ENCODE measurements at places on chromosomes 7 and 10. TPM values are rescaled to one million over a fixed set of nuclear protein-coding genes. Genes with fewer than 3 reads are reported as not detected.

The LRRD1 gene
- 0.50 TPM for total RNA-seq

The TDRD1 gene
- not detected for total RNA-seq

The ITGB8 gene
- 15.6 TPM for total RNA-seq

The ASZ1 gene
- not detected for total RNA-seq

The CALD1 gene
- total RNA-seq = 194 TPM

The HGF gene
- 15.1 TPM for total RNA-seq

The ABCB1 gene
- 1.7 TPM for total RNA-seq

The PDSS1 gene
- total RNA-seq = 9.1 TPM

The OR2A12 gene
- not detected for total RNA-seq

The GIMAP1 gene
- not detected for total RNA-seq

GRCh38 chr7:6505685-6506559 lies 45.3 kb downstream of the GRID2IP start:
- peaks cover 8% of the 10 kb centered on the region for H3K4me1 ChIP-seq
- DNase-seq = no peak
- no peaks in the 10 kb centered on the region for H3K36me3 ChIP-seq

GRCh38 chr10:43680035-43680434 lies 31.4 kb upstream of the ZNF32 start:
- H3K27me3 ChIP-seq = peaks cover 32% of the 10 kb centered on the region
- DNase-seq = no peak
- no peak overlapping the region for H3K27ac ChIP-seq
- H3K4me1 ChIP-seq = no peaks in the 10 kb centered on the region
- no peak overlapping the region for H3K4me3 ChIP-seq
- no peaks in the 10 kb centered on the region for H3K36me3 ChIP-seq

- H3K36me3 ChIP-seq = no peaks in the 10 kb centered on the region
- no peak for DNase-seq
- no peaks in the 10 kb centered on the region for H3K4me1 ChIP-seq
- no peak overlapping the region for H3K4me3 ChIP-seq
- H3K27me3 ChIP-seq = no peaks in the 10 kb centered on the region
Observed at GRCh38 chr10:69292459-69292858, 14.2 kb downstream of the HK1 start.

GRCh38 chr10:48745662-48746245 lies 61.1 kb downstream of the WDFY4 start:
- no peak for DNase-seq
- H3K4me3 ChIP-seq = no peak overlapping the region
- no peaks in the 10 kb centered on the region for H3K36me3 ChIP-seq

- H3K4me1 ChIP-seq = peaks cover 2% of the 10 kb centered on the region
- peaks cover 13% of the 10 kb centered on the region for H3K36me3 ChIP-seq
- DNase-seq = no peak
- no peaks in the 10 kb centered on the region for H3K27me3 ChIP-seq
- no peak overlapping the region for H3K4me3 ChIP-seq
- H3K27ac ChIP-seq = no peak overlapping the region
Observed at GRCh38 chr7:2985866-2986265, 57.8 kb downstream of the CARD11 start.

DNA sequence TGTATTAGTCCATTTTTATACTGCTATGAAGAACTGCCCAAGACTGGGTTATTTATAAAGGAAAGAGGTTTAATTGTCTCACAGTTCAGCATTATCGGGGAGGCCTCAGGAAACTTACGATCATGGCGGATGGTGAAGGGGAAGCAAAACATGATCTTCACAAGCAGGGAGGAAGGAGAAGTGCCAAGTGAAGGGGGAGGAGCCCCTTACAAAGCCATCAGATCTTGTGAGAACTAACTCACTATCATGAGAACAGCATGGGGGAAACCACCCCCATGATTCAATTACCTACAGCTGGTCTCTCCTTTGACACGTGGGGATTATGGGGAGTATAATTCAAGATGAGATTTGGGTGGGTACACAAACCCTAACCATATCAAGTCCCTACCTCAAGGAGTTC lies 85.4 kb downstream of the JAZF1 start:
- H3K27me3 ChIP-seq = no peaks in the 10 kb centered on the region
- DNase-seq = no peak
- H3K36me3 ChIP-seq = no peaks in the 10 kb centered on the region
- H3K27ac ChIP-seq = no peak overlapping the region

- no peaks in the 10 kb centered on the region for H3K36me3 ChIP-seq
- no peak overlapping the region for H3K27ac ChIP-seq
- DNase-seq = no peak
- H3K4me3 ChIP-seq = no peak overlapping the region
- no peaks in the 10 kb centered on the region for H3K27me3 ChIP-seq
- peaks cover 28% of the 10 kb centered on the region for H3K4me1 ChIP-seq
Observed at GRCh38 chr10:90403211-90404000, 454.4 kb downstream of the HTR7 start.

DNA sequence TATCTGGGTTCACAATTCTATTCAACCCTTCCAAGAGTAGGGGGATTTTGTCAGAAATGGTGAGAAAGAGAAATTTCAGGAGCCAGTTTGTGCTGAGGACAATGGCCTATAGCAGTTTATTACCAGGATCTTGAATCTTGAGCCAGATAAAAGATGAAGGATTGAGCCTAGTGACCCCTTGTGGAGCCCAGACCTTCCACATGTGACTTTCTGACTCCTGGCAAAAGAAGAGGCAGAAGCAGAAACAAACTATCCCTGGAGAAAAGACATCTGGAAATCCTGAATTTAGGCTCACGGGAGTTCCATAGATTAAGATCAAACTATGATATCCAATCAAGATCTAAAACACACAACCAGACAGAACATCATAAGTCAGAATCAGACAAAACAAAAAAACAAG lies 60.9 kb upstream of the CHRM2 start:
- peaks cover 4% of the 10 kb centered on the region for H3K4me1 ChIP-seq
- H3K27me3 ChIP-seq = no peaks in the 10 kb centered on the region
- no peak overlapping the region for H3K4me3 ChIP-seq
- DNase-seq = no peak
- peaks cover 3% of the 10 kb centered on the region for H3K36me3 ChIP-seq

DNA sequence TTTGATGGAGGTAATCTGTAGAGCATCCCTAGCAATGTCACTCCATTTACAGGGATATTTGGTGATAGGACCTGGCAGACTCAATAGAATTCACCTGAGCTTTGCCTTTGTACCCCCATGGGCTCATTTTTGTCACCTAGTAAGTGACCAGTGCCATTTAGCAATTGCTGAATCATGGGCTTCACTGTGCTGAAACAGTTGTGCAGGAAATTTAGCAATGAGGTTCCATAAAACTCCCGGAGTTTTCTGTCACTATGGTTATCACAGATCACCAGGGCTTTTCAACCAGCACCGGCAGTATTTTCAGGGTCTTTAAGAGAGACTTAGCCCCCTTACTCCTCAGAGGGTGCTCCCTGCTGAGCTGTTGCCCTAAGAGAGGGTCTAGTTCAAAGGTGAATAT lies 40.2 kb downstream of the FAS start:
- H3K27me3 ChIP-seq = peaks cover 4% of the 10 kb centered on the region
- no peaks in the 10 kb centered on the region for H3K36me3 ChIP-seq
- DNase-seq = no peak
- peaks cover 23% of the 10 kb centered on the region for H3K4me1 ChIP-seq
- H3K27ac ChIP-seq = no peak overlapping the region
- no peak overlapping the region for H3K4me3 ChIP-seq
